ENCODE measurements at places on chromosomes 2 and 18.

DNA sequence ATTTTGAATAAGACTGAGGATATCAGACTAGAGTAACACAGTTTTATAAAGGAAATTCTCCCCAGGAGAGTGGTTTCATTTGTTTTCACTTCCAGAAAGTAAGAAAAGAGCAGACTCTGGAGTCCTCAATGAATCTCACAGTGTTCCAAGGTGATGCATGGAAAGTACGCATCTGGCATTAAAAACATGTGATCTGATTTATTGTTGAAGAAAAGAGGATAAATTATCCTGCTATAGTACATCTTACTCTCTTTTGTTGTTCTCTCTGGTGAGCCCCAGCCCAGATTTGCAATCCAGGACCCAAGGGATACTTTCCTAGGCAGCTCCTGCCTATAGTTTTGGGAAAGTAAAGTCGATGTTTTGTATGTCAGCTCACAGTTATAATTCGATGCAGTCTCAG lies 285.9 kb downstream of the CTNNA2 start:
- no peak for DNase-seq

DNA sequence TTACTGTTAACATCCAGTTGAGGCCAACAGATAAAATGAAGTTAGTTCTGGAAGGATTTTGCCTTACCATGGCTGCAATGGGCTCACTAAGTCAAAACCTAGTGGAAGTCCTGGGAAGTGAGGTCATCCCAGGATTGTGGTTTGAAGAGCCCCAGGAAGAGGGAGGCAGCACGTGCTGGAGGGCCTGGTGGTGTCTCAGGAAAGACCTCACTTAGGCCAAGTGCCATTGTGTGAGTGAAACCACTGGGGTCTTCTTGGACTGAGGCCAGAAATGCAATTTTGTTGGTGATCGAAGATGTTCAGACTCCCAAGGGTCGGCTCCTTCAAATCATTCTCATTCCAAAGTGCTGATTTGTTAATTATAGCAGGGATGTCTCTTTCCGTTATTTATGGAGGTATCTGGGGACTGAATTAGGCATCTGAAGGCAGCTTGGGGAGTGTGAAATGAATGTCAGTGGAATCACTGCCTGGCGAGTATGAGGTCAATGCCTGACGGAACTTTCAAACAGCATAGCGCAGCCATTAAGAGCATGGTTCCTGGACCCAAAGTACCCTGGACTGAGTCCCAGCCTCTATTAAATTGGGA lies 60.0 kb downstream of the IL1R2 start:
- no peak for DNase-seq

GRCh38 chr2:16882706-16883105 lies 217.1 kb upstream of the CYRIA start:
- no peak for DNase-seq

- no peak for DNase-seq
Observed at GRCh38 chr2:24621779-24622538, 130.9 kb downstream of the NCOA1 start.

DNA sequence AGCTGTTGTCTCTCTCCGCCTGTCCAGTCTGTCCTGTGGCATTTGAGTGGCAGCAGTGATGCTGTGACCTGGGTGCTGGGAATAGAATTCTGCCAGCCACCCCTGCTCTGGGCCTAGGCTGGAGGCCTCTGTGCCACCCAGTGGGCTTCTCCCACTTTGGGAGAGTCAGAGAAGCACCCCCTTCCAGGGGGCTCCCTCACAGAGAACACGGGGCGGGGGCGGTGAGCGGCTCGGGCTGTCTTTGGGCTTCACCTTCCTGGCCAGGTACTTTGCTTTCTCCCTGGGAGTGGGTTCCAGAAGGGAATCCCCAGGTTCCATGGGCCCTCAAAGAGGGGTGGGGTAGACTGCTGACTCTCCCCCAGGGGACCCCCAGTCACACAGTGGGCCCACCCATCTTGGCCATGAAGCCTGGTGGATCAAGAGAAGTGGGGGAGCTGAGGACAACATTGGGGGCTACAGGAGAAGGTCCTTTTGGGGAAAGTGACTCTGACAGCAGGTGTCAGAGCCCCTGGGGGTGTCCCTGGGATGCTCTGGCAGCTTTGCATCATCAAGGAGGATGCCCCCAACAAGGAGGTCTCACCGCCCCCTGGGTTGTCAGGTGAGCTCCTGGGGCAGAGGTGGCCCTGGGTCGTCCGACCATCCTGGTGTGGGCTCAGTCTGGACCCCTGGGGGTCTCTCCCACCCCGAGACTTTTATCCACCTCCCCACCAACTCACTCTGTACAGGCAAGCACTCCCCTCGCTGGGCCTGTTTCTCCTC lies 18.8 kb upstream of the BOK start:
- DNase-seq, result no peak

DNA sequence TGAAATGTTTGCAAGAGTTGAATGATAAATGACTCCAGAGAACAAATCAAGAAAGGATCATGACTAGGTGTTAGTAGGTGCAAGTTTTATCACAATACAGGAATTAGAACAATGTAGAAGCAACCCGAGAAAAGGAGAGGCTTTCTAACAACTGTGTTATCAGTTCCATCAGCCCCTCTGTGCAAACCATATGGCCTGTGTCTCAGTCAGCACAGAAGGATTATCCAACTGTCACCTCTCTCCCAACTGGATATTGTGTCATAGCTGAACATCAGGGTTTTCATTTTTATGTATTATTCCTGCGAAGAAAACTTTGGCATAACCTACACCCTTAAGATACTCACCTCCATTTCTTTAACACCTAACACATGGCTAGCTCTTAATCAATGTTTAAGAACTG lies 321.6 kb upstream of the RND3 start:
- DNase-seq, result no peak

GRCh38 chr18:50560681-50561629 lies 1.1 kb downstream of the MAPK4 start:
- DNase-seq, result no peak

DNA sequence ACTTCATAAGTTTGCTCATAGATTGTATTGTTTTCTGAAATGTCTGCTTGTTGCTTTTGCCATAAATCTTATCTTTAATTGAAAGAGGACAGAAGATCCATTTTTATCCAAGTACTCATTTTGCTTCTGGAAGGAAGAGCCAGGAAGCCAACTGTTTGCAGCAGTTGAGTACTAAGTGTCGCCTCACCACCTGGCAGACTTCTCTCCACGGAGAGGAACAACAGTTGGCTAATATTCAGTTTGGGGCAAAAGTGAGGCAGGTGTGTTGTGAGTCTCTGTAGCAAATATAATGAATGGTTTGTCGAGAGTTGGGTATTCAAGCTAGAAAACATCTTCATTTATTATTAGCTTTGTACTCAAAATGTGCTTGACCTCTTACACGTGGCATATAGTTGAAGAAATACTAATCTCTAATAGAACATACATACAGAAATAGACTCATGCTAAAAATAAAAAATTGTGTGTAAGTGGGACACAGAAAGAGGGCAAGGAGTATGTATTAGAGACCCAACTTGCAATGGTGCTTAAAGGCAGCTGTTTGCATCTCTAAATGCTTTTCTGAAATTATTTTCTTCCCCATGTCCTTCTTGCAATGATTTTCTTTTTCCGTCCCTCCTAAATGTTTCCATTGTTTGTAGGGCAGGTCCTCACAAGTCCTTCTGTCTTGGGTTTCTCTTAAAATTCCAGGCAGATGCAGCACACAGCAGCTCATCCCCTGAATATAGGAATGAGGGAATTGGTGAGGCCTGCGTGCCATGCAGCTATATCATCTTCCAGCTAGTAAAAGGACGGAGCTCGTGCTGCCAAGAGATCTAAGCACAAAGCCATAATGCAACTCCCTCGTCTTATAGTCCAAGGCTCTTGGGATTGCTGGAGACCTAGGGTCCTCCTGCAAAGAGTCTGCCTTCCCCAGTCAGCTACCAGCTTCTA lies 44.8 kb upstream of the MAP3K20 start:
- no peak for DNase-seq

GRCh38 chr2:57370882-57371585 lies 675.6 kb upstream of the VRK2 start:
- no peak for DNase-seq

DNA sequence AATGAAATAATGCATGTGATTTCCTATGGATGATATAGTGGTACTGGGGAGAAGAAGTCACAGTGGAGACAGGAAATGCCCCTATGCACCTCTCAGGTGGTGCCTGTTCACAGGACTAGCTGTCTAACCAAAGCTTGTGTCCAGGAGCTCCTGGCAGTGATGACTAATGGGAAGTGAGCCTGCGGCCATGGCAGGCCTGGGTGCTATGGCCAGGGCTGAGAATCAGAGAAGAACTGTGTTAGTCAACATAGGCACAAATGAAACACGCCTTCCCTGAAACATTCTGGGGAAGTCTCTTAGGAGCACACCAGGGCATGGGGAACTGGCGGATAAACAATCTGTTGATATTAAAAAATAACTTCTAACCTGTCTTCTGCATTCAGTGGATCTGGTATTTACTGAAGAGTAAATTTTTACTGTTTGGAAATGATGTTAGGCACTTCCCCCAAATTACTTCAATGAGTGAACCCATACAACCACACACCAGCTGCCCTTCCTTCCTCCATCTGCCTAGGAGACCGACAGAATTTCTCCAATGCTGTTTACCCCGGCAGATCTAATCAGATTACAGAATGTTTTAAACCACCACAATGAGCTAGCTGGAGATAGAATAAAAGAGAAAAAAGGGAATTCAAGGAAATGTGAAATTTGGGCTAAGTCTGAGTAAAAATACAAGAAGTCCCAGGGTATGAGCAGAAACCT lies 67.4 kb downstream of the MEP1B start:
- no peak for DNase-seq

DNA sequence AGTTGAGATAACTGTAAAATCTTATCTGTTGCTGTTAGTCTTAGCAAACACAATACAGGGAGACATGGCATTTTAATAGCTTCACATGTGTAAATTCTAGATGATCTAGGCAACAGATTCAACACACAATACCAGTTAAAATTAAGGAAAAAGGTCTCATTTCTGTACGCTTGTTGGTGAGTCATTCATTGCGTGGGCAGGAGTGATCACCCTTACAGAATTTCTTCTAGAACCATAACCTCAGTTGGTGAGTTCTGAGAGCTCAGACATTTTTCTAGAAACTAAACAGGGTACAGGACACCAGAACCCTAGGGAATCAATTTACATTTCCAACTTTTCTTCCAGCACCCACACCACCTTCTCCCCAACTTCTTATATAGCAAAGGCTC lies 81.9 kb downstream of the SLC8A1 start:
- no peak for DNase-seq

- no peak for DNase-seq
Observed at GRCh38 chr2:206978746-206979145, 39.4 kb downstream of the CPO start.

GRCh38 chr18:79754831-79755351 lies 42.8 kb upstream of the KCNG2 start:
- DNase-seq, result no peak

- DNase-seq, result no peak
Observed at GRCh38 chr2:230636684-230637271, 75.9 kb upstream of the CAB39 start.

- no peak for DNase-seq
Observed at GRCh38 chr2:47592381-47592780, 189.4 kb downstream of the MSH2 start.

DNA sequence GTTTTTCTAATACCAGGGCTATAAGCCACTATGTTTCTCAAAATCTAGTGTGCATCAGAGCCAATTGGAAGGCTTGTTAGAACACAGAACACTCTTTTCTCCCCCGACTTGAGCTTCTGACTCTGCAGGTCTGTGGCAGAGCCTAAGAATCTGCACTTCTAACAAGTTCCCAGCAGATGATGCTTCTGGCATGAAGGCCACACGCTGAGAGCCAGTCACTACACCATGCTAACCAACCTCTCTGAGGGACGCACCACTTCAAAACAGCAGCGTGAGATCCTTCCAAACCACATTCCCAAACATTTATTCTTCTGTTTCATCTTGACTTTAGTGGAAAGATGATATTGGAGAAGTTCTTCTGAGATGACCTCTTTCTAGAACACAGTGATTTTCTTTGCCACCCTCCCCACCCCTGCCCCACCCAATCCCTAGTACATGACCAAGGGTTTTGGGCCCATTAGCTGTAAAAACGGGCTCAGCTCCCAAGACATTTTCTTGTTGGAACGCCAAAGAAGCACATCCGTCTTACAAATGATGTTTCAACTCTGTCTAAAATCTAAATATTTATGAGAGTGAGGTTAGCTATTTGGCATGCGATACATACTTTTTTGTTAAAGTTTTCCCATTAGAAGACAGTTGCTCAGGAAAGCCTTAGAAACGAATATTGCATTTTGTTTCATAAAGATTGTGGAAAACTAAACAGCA lies 391.9 kb downstream of the TMEM182 start:
- DNase-seq, result no peak

- no peak for DNase-seq
Observed at GRCh38 chr2:179104736-179105135, 54.8 kb upstream of the CCDC141 start.

GRCh38 chr18:76750917-76751890 lies 71.2 kb upstream of the ZNF236 start:
- DNase-seq, result no peak

DNA sequence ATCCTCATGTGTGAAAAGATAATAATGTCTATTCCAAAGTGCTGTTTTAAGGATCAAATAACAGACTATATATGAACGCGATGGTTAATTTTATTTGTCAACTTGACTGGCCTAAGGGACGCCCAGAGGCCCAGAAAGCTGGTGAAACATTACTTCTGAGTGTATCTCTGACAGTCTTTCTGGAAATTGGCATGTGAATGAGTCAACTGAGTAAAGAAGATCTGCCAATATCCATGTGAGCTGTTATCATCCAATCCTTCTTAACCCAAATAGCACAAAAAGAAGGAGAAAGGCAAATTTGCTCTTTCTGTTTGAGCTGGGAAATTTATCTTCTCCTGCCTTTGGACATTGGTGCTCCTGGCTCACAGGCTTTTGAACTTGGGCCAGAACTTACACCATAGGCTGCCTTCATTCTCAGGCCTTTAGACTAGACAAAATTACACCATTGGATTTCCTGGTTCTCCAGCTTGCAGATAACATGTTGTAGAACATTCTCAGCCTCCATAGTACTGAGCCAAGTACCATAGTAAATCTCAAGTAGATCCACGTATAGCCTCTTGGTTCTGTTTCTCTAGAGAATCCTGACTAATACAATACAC lies 114.7 kb upstream of the DOCK10 start:
- no peak for DNase-seq
